Tibial nerve (tissue), 4 donors: ENCODE measurements at places on chromosomes 1 and 21. TPM values are rescaled to one million over a fixed set of nuclear protein-coding genes. Genes with fewer than 3 reads are reported as not detected.

Gene TEKT2
- total RNA-seq, result not detected

Gene S100PBP
- total RNA-seq, result 55.5 TPM

Gene CNIH3
- 5.9 TPM for total RNA-seq

Gene PTGS2
- 4.9 TPM for total RNA-seq

Gene AMPD1
- not detected for total RNA-seq

Gene UTS2
- total RNA-seq, result 0.84 TPM

Gene FCER1G
- total RNA-seq, result 40.6 TPM

Gene IFI6
- total RNA-seq, result 79.3 TPM

Gene PTPRU
- total RNA-seq, result 52.1 TPM

Gene CCDC27
- not detected for total RNA-seq

Gene LCE1C
- total RNA-seq, result not detected

DNA sequence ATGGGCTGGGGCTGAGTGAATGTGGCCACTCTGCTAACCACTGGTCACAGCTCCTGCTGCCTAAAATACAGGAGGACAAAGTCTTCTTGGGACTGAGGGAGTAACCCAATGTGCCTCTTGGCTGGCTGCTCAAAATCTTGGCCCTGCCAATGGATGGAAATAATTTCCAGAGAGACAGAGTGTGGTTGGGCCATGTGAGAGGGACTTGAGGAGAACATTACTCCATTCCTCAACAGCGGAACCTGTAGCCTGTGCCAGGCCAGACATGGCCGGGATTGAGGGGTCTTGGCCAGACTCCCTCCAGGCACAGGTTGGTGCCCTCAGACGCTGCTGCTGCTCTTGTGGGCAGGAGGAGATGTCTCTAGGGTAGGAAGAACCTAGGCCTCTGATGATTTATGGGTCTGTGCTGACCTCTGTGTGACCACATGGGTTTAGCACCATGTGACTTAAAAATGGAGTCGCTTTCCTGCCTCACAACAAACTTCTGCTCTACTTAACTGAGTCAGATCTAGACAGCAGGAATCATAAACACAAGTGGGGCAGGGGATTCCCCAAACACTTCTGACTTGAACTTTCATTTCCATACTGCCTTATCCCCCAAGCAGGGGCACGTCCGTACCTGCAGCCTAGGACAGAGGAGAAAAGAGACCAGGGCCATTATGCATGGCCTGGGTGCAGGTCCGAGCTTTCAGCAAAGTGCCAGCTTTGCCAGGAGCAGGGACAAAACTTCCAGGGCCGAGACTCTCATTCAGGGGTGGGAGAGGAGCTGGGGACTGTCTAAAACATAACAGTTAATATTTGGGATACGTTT, 79.2 kb downstream of the CD34 start:
- H3K27ac ChIP-seq, result peak overlapping the region; percentile 58
- H3K27me3 ChIP-seq, result no peaks in the 10 kb centered on the region
- H3K4me1 ChIP-seq, result peaks cover 83% of the 10 kb centered on the region
- H3K4me3 ChIP-seq, result no peak overlapping the region
- H3K36me3 ChIP-seq, result no peaks in the 10 kb centered on the region

- H3K4me3 ChIP-seq, result no peak overlapping the region
- H3K4me1 ChIP-seq, result peaks cover 24% of the 10 kb centered on the region
- no peak for DNase-seq
- H3K27me3 ChIP-seq, result no peaks in the 10 kb centered on the region
- peak overlapping the region; percentile 26 for H3K27ac ChIP-seq
- H3K36me3 ChIP-seq, result peaks cover 78% of the 10 kb centered on the region
Observed at GRCh38 chr1:32775640-32776337, 41.4 kb downstream of the YARS1 start.

GRCh38 chr1:210288116-210288515, 40.6 kb upstream of the HHAT start:
- DNase-seq, result no peak
- no peaks in the 10 kb centered on the region for H3K36me3 ChIP-seq
- H3K27ac ChIP-seq, result no peak overlapping the region
- H3K4me3 ChIP-seq, result no peak overlapping the region
- H3K4me1 ChIP-seq, result peaks cover 21% of the 10 kb centered on the region

DNA sequence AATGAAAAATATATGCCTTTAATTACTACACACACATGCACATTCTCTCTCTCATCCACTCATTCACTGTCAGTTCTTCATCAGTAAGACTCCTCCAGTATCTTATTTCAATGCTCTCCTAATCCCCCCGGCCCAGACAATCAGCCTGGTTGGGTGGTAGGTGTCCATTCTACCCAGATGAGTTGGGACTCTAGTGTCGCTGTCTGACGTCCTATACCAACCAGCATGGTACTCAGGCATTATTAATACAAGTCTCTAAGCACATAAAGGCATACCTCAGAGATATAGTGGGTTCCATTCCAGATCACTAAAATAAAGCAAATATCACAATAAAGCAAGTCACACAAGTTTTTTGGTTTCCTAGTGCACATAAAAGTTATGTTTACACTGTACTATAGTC, 19.8 kb downstream of the NRIP1 start:
- DNase-seq, result no peak
- no peaks in the 10 kb centered on the region for H3K27me3 ChIP-seq

- no peaks in the 10 kb centered on the region for H3K27me3 ChIP-seq
- peaks cover 21% of the 10 kb centered on the region for H3K36me3 ChIP-seq
- no peak overlapping the region for H3K27ac ChIP-seq
- DNase-seq, result no peak
Observed at GRCh38 chr1:27257155-27257554, 22.7 kb downstream of the WDTC1 start.

DNA sequence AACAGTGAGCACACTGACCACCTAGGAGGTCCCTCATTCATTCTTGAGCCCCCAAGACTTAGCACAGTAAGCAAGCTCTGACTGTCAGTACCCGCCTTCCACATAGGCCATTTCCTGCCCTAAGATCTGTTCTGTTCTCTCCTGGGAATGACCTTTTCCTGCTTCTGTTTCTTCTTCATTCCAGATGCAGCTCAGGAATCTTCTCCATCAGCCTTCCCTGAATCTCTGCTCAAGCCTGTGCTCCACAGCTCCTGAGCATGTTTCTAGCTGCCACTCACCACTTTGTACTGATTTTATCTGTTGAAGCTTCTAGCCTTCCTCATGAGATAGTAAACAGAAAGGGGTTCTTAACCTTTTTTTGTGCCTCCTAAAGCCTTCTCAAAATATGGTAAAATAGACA, 56.6 kb downstream of the ZNF281 start:
- peaks cover 18% of the 10 kb centered on the region for H3K4me1 ChIP-seq
- no peak overlapping the region for H3K4me3 ChIP-seq
- no peaks in the 10 kb centered on the region for H3K27me3 ChIP-seq
- H3K27ac ChIP-seq, result no peak overlapping the region
- no peaks in the 10 kb centered on the region for H3K36me3 ChIP-seq

GRCh38 chr1:231508941-231509340, 19.5 kb upstream of the TSNAX start:
- no peaks in the 10 kb centered on the region for H3K27me3 ChIP-seq
- no peak for DNase-seq
- no peaks in the 10 kb centered on the region for H3K36me3 ChIP-seq
- no peak overlapping the region for H3K27ac ChIP-seq
- no peak overlapping the region for H3K4me3 ChIP-seq

GRCh38 chr1:79657951-79658658, 651.6 kb upstream of the ADGRL4 start:
- H3K36me3 ChIP-seq, result no peaks in the 10 kb centered on the region
- no peak overlapping the region for H3K4me3 ChIP-seq
- H3K27ac ChIP-seq, result no peak overlapping the region
- no peaks in the 10 kb centered on the region for H3K27me3 ChIP-seq
- DNase-seq, result no peak
- no peaks in the 10 kb centered on the region for H3K4me1 ChIP-seq

GRCh38 chr1:223315665-223316064, 48.3 kb downstream of the SUSD4 start:
- H3K27ac ChIP-seq, result no peak overlapping the region
- no peaks in the 10 kb centered on the region for H3K27me3 ChIP-seq
- H3K4me1 ChIP-seq, result no peaks in the 10 kb centered on the region
- no peaks in the 10 kb centered on the region for H3K36me3 ChIP-seq
- DNase-seq, result no peak
- no peak overlapping the region for H3K4me3 ChIP-seq

- no peaks in the 10 kb centered on the region for H3K27me3 ChIP-seq
- no peak overlapping the region for H3K4me3 ChIP-seq
- no peaks in the 10 kb centered on the region for H3K4me1 ChIP-seq
Observed at GRCh38 chr1:83113652-83114051, 885.3 kb downstream of the TTLL7 start.

GRCh38 chr1:161499099-161500039, 5.9 kb upstream of the FCGR2A start:
- H3K4me1 ChIP-seq, result no peaks in the 10 kb centered on the region
- H3K4me3 ChIP-seq, result no peak overlapping the region
- DNase-seq, result peak; percentile 40
- H3K27me3 ChIP-seq, result no peaks in the 10 kb centered on the region

DNA sequence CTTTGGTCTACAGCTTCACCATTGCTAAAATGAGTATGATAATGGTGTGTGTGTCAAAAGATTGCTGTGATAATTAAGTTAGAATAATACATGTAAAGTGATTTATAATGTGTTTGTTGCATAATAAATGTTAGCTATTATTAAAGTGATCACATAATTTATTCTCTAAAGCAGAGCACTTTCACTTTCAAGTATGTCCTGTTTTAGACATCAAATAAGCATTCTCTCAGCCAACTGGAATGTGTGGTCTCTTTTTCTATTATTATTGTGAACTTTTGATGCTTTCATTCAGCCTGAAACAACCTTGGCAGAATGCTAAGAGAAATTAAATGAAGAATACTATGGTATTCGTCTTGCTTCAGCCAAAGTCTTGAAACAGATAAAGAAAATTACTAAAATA, 102.8 kb upstream of the COL11A1 start:
- no peak for DNase-seq
- no peaks in the 10 kb centered on the region for H3K4me1 ChIP-seq
- H3K36me3 ChIP-seq, result no peaks in the 10 kb centered on the region
- H3K4me3 ChIP-seq, result no peak overlapping the region
- no peaks in the 10 kb centered on the region for H3K27me3 ChIP-seq

DNA sequence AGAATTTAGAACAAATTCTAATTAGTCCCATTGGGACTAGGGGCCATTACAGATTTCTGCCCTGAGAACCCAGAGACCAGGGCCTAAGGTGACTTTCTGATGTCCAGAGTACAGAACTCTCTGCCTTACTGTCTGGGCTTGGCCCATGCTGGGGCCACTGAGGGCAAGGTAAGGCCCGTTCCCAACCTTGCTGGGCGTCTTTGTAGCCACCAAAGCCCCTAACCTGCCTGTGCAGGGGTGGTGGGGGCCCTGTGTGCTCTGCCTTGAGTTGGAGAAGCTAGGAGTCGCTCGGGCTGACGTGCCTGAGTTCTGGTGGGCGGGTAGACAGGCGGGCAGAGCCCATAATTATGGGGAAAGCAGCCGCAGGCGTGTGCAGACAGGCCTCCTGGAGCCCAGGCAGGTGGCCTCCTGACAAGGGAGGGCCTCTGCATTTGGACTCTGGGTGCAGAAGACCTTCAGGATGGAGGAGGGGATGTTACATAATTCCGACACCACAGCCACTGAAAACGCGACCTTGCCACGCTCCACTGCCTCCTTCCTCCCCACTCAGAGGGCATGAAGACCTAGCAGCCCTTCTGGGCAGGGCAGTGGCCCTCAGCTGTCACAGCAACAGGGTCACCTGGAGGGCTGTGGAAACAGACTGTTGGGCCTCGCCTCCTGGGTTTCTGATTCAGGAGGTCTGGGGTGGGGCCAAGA, 239.9 kb upstream of the TMEM51 start:
- no peaks in the 10 kb centered on the region for H3K36me3 ChIP-seq
- H3K4me1 ChIP-seq, result no peaks in the 10 kb centered on the region
- no peaks in the 10 kb centered on the region for H3K27me3 ChIP-seq
- H3K4me3 ChIP-seq, result no peak overlapping the region

DNA sequence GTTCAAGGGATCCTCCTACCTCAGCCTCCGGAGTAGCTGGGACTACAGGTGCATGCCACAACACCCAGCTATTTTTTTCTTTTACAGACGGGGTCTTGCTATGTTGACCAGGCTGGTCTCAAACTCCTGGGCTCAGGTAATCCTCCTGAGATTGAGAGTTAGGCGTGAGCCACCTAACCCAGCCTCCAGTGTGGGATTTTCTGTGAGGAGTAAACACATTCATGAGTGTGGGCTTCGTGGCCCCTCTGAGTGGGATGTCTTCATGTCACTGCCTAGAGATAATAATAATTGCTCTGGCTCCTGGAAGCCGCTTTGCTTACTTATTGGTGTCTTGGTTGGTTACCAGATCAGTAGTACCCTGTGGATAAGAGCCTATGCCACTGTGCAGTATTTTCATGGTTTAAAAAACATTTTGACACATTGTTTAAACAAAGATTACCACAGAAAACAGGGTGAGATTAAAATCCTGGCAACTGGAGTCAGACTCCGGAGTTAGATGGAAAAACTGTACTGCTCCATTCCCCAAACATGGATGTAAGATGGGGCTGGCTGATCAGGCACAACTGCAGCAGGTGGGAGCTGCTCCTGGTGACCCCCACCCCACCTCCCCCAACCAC, 159.1 kb upstream of the RAB4A start:
- H3K4me3 ChIP-seq, result no peak overlapping the region
- no peaks in the 10 kb centered on the region for H3K36me3 ChIP-seq

DNA sequence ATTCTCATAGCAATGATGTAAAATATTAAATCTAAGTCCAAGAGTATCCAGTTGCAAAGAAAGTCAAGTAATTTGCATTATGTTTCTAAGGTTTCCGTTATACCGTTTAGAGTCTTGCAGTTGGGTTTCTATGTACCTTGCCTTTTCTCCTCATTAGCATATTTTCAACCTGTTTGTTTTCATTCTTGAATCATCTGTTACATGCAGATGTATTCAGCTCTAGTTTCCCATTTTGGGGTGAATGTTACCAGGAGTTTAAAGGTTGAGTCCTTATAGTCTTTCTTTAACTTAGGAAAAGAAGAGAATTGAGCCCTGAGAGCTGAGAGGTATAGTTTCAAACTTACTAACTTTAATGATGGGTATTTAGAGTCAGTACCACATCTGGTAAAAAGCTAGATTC, 139.9 kb downstream of the NFIA start:
- H3K36me3 ChIP-seq, result no peaks in the 10 kb centered on the region
- H3K4me3 ChIP-seq, result peak overlapping the region; percentile 11
- no peak for DNase-seq
- H3K27ac ChIP-seq, result peak overlapping the region; percentile 77
- H3K27me3 ChIP-seq, result no peaks in the 10 kb centered on the region

GRCh38 chr1:115649964-115650363, 8.2 kb downstream of the VANGL1 start:
- H3K4me3 ChIP-seq, result no peak overlapping the region
- H3K36me3 ChIP-seq, result no peaks in the 10 kb centered on the region

DNA sequence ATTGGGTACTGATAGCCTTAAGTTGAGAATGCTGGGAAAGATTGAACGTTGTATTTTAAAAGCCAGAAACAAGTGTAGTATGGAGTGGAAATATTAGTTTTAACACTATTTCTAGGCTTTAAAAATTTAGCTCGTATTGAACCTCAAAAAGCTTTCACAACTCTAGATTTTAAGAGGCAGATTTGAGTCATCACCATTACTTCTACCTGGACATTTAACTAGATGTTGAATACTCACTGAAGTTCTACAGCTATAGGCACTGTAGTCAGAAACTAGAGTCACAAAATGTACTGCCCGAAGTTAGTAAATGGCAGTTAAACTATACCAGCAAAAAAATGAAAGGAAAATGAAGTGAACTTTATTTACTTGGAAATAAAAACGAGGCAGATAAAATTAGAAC, 96.5 kb downstream of the NEK7 start:
- no peak for DNase-seq
- no peaks in the 10 kb centered on the region for H3K36me3 ChIP-seq
- peaks cover 4% of the 10 kb centered on the region for H3K4me1 ChIP-seq
